ENCODE measurements at places on chromosomes 1 and 21.

DNA sequence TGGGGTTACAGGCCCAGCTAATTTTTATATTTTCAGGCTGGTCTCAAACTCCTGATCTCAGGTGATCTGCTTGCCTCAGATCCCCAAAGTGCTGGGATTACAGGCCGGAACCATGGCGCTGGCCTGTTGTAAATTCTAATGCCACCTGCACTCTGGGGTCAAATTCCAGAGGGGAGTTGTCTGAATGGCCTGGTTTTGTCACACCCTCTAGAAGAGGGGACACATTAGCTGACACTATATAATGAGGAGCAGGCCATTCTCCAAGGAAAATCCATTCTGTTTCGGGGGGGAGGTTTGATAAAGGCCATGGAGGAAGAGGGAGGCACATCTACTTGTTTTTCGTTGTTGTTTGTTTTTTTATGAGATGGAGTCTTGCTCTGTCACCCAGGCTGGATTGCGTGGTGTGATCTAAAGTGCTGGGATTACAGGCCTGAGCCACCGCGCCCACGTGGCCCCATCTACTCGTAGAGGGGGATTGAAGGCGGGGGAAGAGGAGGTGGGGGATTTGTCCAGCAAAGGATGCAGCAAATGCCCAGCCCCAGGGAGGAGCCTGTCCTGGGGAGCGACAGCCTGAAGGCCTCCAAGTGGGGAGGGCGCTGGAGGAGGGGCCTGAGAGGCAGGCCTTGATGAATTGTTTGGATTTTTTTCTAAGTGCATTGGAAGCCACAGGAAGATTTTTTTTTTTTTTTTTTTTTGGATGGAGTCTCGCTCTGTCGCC, 78.4 kb upstream of the SLC45A1 start:
- DNase-seq = peak; percentile 27

GRCh38 chr1:164480285-164480907, 78.6 kb upstream of the PBX1 start:
- no peak for DNase-seq

DNA sequence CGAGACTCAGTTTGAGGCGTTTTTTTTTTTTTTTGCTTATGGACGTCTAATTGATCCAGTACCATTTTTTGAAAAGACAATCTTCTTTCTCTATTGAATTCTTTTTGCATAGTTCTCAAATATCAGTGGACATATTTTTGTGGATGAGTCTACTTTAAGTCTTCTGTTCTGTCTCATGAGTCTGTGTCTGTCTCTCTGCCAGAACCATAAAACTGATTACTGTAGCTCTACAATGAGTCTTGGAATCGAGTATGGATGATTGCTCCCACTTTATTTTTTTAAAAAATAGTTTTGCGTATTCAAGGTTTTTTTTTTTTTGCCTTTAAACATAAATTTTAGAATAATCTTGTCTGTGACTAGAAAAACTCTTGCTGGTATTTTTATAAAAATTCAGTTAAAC, 323.5 kb downstream of the ZNF326 start:
- peak; percentile 6 for DNase-seq

- no peak for DNase-seq
Measured at GRCh38 chr21:40752125-40752524, 94.8 kb downstream of the DSCAM start.

DNA sequence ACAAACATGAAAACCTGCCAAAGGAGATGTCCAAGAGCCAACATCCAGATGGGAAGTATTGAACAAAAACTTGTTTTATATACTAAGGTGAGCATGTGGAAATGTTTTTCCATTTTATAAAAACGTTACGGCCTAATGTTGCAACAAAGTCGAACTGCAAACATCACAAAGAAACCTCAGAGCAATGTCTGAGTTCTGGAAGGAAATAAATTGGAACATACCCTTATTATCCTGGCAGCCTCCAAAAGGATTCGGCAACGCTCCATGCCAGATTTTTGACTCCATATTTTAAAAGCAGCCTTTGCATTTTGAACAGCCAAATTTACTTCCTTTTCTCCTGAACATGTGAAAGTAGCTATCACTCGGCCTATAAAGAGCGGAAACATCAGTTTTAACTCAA, 3.3 kb downstream of the ALDH9A1 start:
- no peak for DNase-seq

- peak; percentile 48 for DNase-seq
Measured at GRCh38 chr1:27591622-27592021, 12.3 kb downstream of the AHDC1 start.

GRCh38 chr1:80453775-80454174, 1347.0 kb upstream of the ADGRL2 start:
- no peak for DNase-seq

DNA sequence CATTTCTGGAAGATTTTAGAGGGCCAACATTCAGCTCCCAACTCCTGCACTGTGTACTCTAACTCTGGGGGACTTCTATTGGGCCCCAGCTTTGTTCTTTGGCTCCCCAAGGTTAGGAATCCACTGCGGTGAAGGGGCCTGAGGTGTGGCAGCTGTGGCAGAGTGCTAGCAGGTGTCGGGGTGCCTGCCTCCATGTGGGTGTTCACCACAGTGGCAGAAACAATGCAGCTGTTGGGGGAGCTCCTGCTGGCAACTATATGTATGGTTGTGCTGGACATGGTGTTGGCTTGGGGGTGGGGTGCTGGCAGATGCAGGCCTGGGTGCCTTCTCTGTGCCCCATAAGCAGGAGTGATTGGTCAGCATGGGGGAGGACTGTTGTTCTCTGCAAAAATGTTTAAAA, 95.5 kb downstream of the ST6GALNAC3 start:
- no peak for DNase-seq

DNA sequence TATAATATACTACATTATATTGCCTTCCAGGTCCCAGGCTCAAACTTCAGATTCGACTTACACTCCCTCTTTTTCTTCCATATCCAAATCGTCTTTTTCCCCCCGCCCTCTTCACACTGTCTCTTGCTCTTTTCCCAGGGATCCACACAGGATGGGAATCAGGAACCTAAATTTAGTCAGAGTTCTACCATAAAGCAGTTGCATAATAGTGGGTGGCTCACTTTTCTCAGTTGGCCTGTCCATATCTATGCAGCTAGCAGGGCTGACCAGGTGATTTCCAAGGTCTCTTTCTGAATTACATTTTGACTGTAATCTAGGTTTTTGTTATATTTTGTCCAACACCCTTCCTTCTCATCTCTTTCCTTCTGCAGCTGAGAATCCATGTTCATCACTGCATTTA, 7.7 kb upstream of the BCAS2 start:
- DNase-seq = no peak

- DNase-seq = peak; percentile 30
Measured at GRCh38 chr1:165907256-165907857, 79.9 kb downstream of the UCK2 start.

DNA sequence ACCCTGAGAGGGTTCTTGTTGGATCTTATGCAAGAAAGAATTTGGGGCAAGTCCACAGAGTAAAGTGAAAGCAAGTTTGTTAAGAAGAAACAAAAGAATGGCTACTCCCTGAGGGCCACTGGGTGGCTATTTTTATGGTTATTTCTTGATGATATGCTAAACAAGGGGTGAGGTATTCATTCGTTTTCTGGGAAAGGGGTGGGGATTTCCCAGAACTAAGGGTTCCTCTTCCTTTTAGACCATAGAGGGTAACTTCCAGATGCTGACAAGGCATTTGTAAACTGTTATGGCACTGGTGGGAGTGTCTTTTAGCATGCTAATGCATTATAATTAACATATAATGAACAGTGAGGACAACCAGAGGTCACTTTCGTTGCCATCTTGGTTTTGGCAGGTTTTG, 18.2 kb upstream of the IFI6 start:
- DNase-seq = no peak

- no peak for DNase-seq
Measured at GRCh38 chr1:180860535-180860934, 52.2 kb upstream of the KIAA1614 start.

GRCh38 chr1:115430441-115431158, 92.6 kb upstream of the NGF start:
- peak; percentile 96 for DNase-seq

DNA sequence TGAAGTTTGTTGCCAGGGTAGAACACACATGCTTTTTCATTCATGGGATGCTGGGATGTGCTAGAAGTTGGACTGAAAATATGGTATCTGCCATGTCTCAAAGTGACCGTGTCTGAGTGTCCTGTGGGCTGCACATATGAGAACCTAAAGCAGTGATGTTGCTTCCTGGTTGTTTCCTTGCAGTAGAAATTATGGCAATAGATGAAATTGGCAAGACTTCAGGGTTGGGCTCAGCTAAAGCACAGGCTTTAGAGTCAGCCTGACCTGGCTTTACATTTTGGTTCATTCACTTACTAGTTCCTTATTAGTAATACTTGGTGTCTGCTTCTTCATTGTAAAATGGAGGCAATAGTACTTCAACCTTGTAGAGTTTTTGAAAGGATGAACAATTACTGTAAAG, 2.2 kb downstream of the LAMC2 start:
- DNase-seq = no peak

DNA sequence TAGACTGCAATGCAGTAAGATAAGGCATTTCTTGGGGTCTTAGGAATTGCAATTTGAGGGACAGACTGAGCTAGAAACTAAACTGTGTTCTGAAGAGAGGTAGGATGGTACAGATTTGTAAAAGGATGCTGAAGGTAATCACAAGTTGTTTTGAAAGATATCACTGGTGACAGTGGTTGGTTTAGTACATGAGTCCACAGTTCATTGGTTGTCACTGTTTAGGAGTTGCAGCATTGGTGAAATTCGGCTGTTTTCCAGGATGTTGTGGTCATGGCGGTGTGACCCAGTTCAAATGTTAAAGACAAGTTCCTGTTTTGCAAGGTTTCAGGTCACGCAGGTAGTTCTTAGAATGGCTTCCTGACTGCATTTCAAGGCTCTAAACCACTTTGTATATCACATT, 292.8 kb upstream of the B3GALT2 start:
- DNase-seq = no peak

DNA sequence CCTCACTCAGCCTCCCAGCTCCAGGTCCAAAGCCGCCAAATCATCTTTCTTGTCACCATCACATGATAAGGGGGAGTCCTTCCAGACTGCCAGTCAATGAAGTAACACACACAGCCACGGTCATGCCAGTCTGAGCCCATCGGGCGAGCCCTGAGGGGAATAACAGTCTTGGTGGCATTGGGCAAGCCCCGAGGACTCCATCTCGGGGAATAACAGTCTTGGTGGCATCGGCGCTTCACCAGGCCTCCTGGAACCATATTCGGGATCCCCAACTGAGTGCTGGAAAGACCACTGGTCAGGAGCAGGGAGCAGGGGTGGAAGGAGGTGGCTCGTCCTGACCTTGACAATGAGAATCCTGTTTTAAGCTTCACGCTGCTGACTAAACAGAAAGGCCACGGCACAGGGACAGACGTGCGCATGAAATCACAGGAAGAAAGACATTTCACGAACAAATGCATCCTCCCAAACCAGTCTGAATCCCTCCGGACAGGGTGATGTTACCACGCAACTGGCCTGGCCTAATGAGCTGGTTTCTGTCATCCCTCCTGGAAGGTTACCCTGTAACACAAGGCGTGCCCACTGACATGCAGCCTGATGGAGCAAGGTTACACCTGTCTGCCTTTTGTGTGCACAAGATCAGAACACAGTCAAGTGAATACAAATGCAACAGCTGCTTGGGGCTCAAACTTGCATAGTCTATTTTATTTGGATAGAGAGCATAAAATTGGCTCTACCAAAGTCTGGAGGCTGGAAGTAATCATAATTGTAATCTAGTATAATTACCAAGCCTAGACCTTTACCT, 517.4 kb downstream of the KIF26B start:
- no peak for DNase-seq

- DNase-seq = peak; percentile 18
Measured at GRCh38 chr1:218869276-218869675, 304.4 kb upstream of the LYPLAL1 start.

GRCh38 chr1:68120136-68120791, 69.8 kb upstream of the DIRAS3 start:
- DNase-seq = peak; percentile 80

DNA sequence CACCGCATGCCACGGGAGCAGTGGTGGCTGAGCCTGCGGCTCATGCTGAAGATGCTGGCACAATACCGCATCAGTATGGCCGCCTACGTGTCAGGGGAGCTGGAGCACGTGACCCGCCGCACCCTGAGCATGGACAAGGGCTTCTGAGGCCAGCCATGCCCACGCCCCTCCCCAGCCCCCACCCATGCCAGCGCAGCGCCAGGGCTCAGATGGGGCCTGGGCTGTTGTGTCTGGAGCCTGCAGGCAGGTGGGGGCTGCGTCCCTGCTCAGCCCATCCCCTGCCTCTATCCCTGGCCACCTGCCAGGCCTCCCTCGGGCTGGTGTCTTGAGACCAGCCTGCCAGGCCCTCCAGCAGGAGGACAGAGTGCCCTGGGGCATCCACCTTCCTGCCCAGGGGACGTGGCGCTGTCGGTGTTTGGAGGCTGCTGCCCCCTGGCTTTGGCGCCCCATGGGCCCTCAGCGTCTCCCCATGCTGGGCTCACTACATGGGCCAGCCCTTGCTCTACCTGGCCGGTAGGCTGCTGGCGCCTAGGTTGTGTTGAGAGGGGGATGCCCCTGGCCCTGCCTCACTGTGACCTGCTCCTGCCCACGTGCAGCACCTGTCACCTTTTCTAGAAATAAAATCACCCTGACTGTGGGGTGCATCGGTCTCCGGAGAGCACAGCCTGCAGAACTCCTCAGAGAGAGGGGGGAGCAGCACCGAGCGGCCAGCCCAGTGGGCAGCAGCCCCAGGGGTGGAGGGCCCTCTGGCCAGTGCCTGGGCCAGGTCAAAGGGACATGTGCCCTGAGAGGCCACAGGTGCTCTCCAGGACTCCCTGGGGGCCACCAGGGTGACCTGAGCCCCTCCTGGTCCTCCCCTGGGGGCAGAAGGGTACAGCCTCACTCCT, 12.2 kb downstream of the CFAP410 start:
- DNase-seq = no peak

DNA sequence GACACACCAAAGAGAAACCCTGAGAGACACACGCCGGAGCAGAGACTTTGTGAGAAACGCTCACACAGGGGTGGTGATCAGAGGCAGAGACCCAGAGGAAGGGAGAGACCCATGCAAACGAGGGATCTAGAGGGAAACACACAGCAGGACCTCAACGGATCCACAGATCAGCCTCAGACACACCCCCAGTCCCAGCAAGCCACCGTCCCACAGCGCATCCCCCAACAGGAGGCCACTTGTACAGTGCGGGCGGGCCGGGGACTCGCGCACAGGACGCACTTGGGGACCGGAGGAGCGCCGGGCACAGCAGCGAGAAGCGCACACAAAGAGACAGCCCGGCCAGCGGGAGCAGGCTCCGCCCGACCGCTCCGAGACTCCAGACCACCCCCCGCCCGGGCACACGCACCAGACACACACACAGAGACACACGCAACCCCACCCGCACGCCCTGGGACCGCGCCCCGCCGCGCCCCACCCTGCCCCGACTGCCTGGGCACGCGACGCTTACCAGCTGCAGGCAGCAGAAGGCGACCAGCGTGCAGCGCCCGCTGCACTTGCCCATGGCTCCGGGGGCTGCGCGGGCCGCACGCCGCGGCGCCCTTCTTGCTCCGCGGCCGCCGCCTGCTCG, 587 bp downstream of the NKAIN1 start:
- no peak for DNase-seq

DNA sequence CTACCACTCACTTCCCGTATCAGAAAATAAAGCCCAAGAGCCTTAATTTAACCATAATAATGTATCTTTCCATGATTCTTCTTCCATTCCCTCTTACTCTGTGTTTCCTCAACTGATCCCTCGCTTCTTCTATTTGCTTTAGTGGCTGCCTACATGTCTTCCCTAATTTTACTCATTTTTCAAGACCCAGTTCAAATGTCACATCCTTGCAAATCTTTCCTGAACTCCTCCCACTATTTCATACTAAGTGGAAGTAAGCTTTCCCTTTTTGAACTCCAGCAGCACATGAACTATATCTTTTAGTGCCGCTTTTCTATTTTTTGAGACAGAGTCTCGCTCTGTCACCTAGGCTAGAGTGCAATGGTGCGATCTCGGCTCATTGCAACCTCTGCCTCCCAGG, 3.8 kb upstream of the NFYC start:
- DNase-seq = no peak
